Fibroblast of mammary gland (primary cell): ENCODE measurements at places on chromosomes 5 and 9.

DNA sequence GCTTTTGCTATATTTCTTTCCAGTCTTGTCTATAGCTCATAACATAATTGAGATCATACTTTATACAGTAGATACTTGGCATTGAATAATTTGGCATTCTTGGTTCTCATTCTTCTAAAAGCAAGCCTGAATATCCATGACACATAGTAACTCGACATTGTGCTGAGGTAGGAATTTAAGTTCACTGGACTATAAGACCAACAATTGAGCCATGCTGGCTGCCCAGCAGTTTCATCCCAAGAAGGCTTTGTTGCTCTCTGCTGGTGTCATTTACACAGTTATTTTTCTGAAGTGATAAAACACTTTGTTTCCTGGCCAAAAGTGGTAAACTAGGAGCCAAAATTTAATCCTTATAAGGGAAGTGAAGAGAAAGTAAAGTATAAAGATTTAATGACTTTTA, 192.0 kb downstream of the ADAMTSL1 start:
- DNase-seq, result peak; percentile 24

DNA sequence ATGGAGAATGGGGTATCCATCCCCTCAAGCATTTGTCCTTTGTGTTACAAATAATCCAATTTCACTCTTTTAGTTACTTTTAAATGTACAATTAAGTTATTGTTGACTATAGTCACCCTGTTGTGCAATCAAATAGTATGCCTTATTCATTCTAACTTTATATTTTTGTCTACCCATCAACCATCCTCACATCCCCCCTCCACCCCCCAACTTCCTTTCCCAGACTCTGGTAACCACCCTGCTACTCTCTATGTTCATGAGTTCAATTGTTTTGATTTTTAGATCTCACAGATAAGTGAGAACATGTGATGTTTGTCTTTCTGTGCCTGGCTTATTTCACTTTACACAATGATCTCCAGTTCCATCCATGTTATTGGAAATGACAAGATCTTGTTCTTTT, 15.4 kb upstream of the RANBP17 start:
- no peak for DNase-seq

DNA sequence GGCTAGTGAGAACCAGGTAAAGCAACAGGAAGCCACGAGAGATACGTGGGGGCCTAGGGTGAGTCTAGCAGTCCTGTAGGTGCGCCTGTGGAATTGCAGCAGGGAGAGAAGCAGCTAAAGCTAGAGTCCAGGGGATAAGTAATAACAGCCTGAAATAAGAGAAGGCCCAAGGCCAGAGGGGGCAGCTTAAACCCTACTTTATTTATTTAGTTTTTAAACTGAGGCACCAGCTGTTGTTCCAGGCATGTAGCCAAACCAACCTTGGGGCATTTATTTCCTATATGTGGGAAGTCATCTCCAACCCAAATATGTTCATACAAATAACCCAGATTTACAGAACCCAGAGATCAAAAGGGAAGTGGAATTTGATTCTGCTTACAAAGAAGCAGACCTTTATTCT, 93.5 kb downstream of the GLDC start:
- DNase-seq, result peak; percentile 74

DNA sequence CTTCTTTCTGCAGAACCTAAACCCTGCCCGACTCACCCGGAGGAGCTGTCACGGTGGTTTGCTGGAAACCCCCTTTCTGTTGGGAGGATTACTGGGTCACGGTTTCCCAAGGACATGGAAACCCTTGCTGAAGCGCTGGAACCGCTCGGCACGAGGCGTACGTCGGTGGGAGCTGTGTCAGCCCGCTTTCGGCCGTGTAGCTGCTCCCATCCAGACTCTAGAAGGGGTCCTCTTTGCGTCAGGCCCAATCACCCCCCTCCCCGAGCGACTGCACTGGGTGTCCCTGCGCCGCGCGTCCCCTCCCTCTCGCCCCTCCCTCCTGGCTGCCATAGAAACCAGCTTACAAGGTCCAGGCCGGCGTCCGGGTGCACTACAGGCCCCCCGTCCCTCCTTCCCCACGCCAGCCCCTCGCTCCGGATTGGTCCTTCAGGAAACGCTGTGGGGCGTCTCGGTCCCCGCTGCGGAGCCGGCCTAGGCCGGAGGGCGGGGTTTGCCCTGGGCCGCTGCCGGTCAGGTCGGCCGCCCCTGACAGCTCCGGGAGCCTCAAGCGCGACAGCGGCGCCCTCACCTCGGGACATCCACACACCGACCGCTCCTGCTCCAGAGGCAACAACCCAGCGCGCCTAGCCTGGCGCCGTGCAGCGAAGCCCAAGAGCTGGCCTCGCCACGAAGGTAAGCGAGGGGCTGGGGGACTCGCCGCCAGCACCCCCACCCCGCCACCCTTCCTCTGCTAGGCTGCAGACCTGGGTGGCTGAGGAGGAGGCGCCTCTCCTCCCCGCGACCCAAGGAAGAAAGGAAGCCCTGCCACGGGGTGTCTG, at the start of gene NIM1K:
Gene NIM1K (plus strand): TSS at position 486 of the 818 bp plus-strand sequence. CDS start 53,551 bp downstream, outside the sequence.
- DNase-seq, result peak; percentile 41

DNA sequence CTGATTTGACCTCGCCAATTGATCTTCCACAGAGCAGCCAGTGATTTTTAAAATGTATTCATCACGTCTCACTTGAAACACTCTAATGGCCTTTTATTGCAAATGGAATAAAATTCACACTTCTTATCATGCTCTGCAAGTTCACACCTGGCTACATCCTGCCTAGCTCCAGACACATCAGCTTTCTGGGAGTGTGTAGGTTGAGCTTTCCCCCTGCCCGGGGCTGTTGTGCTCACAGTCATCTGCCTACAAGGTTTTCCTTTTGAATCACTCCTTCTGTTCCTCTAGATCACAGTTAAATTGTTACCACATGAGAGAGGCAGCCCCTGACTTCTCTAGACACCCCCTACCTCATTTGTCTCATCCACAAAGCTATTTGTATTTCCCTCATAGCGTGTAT, 674.5 kb downstream of the PRELID2 start:
- DNase-seq, result no peak

DNA sequence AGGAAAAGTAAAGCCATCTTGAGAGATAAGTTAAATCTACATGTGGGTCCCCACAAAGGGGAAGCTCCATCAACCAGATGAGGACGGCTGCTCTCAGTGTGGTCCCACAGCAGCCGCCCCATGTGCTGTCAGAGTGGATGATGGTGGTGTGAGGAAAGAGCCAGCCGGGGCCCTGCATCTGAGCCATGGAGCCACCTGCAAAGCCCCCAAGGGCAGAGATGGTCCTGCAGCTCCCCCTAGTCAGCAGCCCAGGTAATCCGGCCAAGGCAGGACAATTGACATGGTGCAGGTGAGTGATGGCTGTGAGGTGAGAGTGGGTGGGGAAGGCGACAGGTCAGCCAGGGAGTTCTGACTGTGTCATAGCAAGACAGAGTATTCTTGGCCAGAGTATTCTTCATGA, 458.8 kb downstream of the ICE1 start:
- DNase-seq, result no peak

- DNase-seq, result no peak
Observed at GRCh38 chr5:178793151-178793550, 62.7 kb upstream of the ZNF354A start.

GRCh38 chr9:120998111-120998510, 52.0 kb downstream of the C5 start:
- no peak for DNase-seq
